Left cardiac atrium (tissue), 4 donors: ENCODE measurements at places on chromosomes 1 and 21. TPM values are rescaled to one million over a fixed set of nuclear protein-coding genes. Genes with fewer than 3 reads are reported as not detected.

- no peak for DNase-seq
These were observed 57.2 kb downstream of the AJAP1 start for GRCh38 chr1:4711416-4712275.

FCRL4 gene
- total RNA-seq = not detected

SPATA21 gene
- total RNA-seq = not detected

DNA sequence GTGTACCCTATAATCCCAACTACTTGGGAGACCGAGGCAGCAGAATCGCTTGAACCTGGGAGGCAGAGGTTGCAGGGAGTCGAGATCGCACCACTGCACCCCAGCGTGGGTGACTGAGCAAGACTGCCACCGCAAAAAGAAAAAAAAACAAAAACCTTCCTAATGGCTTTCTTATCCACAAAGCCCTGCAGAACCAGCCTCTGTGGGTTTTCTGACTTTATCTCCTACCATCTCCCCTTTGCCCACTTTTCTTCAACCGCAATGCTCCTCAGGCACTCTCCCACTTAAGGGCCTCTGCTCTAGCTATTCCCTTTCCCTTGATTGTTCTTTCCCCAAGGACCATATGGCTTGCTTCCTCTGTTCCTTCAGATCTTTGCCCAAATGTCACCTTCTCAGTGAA lies 67.9 kb upstream of the PUM1 start:
- no peak for DNase-seq

DNA sequence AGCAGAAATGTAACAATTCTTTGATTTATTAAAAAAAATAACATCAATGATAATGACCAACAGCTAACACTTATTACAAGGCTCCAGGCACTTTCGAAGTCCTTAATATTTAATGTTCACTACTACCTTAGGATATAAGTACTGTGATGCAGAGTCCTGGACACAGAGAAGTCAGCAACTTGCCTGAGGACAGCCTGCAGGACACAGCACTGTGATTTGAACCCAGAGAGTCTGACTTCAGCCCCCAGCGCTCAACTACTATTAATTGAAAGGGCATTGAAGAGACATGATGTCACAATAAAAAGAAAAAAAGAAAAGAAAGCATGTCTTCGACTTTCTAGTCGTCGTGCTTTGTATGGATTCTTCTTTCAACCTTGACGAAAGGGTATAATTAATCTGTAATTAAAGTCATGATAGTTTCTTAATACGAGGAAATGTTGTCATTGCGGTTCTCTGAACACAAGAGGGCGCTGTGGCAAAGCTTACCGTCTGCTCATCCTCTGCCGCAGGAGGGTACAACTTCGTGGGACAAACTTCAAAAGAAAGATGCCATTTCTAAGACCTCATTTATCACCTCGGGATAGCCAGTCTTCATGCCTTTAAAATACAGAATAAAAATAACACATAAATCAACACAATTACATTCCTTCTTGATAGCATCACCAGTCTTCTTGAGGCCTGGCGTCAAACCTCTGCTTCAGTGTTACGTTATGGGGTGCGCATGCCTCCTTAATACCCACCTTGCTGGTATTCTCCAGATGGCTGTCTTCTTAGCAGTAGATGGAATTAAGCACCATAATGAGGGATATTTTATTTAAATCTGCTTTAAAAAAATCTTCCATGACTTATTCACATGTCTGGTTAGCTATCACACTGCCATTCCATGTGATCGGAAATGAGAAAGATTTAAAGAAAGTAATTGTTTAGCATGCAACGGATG lies 240.1 kb downstream of the DISC1 start:
- peak; percentile 67 for DNase-seq

DNA sequence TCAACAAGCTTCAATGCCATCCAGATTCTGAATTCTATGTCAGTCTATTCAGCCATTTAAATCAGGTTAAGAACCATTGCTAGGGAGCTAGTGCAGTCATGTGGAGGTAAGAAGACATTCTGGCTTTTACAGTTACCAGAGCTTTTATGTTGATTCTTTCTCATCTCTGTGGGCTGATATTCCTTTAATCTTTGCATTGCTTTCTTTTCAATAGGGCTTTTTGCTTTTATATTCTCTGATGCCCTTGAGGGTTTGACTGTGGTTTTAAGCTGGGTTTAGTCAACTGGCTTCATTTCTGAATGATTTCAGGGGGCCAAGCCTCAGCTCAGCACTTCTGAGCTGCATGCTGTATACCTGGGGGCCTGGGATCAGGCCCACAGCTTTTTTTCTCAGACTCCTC lies 51.0 kb upstream of the GORAB start:
- DNase-seq = no peak

CRABP2 gene
- 1.5 TPM for total RNA-seq

DNA sequence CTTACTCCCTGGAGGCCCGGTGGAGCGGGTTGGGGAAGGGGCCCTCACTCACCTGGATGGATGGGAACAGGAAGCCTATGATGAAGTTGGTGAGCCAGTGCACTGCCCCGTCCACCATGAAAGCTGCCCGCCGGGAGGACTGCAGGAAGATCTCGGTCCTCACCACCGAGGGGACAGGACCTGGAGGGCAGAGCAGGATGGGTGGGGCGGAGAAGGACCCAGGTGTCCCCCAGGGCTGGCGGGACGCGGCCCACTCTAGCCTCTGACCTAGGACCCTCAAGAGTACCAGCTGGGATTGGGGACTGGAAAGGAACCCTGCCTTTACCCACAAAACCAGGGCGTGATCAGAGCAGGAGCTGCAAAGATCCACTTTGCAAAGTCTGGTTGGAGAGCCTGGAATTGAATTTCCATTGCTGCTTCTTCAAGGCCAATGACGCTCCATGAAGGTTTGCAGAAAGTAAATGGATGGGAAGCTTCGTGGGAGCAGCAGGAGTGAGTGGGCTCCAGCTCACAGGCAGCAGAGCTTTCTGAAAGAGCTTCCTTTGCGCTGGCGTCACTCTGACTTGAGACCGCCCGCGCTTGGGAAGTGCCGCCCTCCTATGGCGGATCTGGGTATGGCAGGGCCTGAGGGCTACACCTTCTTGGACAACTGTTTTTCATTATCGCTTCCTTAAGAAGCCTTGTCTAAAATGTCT lies 21.4 kb downstream of the SLC2A7 start:
- DNase-seq = peak; percentile 84

OR2L13 gene
- total RNA-seq = not detected

- DNase-seq = peak; percentile 89
These were observed at the start of gene ACOT11 for GRCh38 chr1:54547601-54548388. ACOT11 (plus strand) TSS chr1:54548228; CDS start chr1:54548310, 82 bp downstream.

NUAK2 gene
- 1.2 TPM for total RNA-seq

DNA sequence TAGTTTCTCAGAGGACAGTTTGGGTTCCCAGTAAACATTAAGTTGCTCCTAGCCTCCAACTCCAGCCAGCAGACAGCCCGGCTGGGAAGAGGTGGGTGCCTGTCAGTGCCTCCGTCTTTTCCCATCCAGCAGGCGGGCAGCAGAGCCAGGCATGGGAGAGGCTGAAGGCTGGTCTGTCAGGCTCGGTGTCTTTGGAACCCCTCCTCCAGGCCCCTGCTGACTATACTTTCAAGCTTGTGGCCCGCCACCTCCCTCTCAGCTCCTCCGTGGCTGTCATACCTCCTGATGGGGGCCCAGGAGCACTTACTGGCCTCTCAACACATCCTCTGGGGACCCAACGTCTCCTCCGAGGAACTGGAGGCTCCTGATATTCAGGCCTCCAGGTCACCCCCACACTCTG lies 140.9 kb downstream of the ACTL8 start:
- DNase-seq = no peak

GRCh38 chr21:38208118-38208517 lies 48.7 kb upstream of the KCNJ15 start:
- DNase-seq = no peak

URB2 gene
- 3.6 TPM for total RNA-seq

DNA sequence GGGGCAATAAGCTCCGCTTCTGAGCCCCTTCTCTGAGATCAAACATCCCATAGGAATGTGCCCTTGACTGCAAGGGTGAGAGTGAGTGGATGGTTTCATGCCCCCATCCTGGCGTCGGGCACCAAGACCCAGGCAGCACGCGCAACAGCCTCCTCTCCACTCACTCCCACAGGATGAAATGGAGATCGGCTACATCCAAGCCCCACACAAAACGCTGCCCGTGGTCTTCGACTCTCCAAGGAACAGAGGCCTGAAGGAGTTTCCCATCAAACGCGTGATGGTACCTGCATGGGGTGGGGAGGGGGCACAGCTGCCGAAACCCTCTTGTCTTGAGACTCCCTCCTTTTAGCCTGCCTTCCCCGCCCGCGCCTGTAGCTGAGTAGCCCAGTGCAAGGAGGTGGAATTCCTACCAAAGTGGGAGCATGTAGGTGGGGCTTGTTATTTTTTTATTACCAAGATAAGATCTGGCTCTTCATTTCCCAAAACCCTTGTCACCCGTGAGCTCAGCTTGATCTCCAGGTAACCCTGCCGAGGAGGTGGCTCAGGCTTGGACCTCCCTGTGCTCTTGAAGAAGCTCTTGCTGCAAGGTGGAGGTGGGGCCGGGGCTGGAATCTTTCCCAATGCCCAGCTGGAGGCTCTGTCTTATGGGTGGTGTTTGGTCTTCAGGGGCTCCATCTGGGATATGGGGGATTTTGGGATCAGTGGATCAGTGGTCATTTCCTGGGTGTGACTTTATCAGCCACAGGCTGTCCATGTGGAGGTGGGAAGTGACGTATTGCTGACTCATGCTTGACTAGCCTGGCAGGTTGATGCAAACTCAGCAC lies 24.0 kb upstream of the PADI6 start:
- DNase-seq = no peak

DNA sequence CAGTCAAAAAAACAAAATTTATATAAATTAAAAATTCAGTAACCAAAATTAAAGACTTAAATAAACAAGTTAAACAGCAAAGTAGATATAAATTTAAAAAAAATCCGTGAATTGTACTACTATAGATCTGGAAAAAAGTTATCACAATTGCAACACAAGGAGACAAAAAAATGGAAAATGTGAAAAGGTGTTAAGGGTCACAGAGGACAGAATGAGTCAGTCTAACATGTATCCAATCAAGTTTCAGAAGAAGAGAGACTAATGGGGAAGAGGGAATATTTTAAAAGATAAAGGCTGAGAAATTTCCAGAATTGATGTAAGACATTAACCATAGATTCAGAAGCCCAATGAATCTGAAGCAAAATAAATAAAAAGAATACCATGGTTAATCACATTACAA lies 46.0 kb downstream of the USP24 start:
- DNase-seq = no peak

- DNase-seq = no peak
These were observed 303.0 kb upstream of the PLD5 start for GRCh38 chr1:242827538-242827937.

- no peak for DNase-seq
These were observed 36.2 kb upstream of the IFFO2 start for GRCh38 chr1:18992646-18993045.
